ENCODE measurements at places on chromosomes 4 and X.

GRCh38 chr4:3441501-3442459 is at the start of gene HGFAC:
TSS of gene HGFAC (plus strand) at chr4:3441968. CDS start at chr4:3442002, 34 bp downstream.
- no peak for DNase-seq

DNA sequence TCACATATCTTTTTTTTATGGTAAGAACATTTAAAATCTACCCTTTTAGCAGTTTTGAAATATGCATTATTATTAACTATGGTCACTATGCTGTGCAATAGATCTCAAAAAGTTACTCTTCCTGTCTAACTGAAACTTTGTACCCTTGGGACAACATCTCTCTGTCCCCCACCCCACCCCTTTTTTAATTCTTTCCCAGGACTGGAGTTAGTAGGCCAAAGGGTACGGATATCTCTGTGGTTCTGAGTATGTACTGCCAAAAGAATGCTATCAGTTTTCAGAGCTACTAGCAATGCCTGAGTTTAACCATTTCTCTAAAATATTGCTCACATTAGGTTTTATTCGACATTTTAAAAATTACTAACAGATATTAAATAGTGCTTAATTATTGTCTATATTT is 4.7 kb upstream of the FAM241A start:
- DNase-seq: no peak

GRCh38 chr4:124480061-124480460 is 232.5 kb downstream of the ANKRD50 start:
- DNase-seq: no peak

DNA sequence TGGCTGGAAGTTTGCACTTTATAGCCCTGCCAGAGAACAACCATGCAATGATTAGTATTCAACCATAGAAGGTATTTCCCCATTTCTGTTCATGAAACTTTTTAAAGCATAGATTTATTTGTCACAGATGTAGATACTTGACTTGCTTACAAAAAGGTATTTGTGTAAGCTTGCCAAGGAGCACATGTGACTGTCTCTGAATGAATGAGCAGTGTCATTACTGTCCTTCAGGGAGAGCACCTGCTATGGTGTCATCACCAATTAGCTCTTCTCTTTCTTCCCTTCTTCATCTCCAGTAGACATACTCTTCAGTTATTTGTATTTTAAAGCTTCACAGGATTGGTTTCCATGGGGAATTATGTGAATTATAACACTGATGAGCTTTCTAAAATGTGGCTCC is 1064.7 kb upstream of the GRIA3 start:
- DNase-seq: no peak

DNA sequence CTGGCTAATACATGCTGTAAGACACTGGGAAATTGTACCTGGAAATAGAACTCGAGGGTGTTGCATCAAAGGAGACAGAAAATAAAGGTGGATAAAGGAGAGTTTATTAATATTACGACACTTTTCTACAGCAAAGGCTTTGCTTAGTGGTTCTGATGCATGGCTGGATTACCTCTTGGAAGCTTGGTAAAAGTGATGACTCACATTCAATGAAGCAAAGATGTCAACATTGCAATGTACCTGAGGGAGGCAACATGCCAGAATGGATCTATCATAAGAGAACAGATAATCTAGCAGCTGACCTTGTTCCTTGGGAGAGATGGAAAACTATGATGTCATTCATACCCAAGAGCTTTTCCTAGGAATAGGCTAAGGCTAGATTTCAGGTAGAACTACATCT is 735.1 kb upstream of the DIAPH2 start:
- no peak for DNase-seq

- no peak for DNase-seq
Measured at GRCh38 chr4:143140696-143141095, 44.0 kb upstream of the USP38 start.

GRCh38 chrX:116345958-116346357 is 90.4 kb upstream of the SLC6A14 start:
- DNase-seq: no peak

DNA sequence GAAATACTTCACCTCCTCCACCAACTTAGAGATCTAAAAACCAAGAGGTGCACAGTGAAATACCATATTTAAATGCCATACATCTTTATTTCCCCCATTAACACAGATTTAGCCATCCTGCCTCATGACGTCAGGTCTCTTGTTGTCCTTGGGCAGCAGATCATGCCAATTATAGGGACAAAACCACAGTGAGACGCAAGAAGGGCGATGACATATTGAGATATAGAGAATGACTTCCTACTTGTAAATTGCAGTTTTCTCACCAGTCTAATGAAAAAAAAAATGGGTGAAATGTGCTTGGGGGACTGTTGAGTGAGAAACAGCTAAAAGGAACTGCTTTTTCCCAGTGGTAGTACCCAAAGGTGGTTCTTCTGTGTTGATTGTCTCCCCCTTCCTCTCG is 24.3 kb downstream of the RS1 start:
- DNase-seq: no peak

- DNase-seq: no peak
Measured at GRCh38 chr4:39233783-39234182, 51.5 kb downstream of the WDR19 start.

DNA sequence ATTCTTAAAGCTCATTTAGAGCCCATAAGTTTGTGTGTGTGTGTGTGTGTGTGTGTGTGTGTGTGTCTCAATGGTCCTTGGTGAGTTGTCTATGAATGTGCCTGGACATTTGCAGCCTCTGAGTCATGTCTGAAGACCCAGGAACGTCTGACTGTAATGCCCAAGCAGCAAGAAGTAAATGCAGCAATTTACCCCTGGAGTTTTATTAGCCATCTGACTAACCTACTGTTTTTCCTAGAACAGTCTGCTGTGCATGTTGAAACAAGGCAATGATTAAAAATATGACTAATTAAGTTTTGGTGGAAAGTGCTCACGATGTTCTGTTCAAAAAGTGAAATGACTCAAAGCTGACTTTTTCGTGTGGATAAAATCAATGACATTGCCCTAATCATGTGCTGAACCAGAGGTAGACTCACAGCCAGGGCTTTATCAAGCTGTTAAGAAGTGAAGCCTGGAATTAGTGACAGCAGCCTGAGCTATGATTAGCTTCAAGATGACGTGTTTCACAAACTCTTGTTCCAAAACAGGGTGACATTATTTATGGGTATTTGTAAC is 201.6 kb downstream of the CPE start:
- no peak for DNase-seq

DNA sequence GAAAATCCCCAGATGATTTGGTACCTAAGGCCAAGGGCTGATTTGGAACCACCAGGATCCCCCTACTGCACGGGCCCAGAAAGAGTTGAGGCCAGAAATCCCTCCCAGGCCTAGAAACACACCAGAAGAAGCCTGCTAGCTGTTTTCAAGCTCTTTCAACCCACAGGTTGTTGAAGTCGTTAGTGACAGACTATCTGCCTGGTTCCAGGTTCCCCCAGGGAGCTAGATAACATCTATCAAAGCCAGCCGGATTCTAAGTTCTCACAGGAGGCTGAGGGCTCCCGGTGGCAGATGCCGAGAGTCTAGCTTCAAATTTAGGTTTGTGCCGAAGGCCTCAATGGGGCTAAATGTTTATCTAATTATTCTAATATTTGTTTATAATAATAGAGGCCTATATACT is 132.0 kb upstream of the ATP6AP2 start:
- DNase-seq: no peak

- DNase-seq: no peak
Measured at GRCh38 chr4:74370912-74371311, 6.0 kb downstream of the EREG start.

DNA sequence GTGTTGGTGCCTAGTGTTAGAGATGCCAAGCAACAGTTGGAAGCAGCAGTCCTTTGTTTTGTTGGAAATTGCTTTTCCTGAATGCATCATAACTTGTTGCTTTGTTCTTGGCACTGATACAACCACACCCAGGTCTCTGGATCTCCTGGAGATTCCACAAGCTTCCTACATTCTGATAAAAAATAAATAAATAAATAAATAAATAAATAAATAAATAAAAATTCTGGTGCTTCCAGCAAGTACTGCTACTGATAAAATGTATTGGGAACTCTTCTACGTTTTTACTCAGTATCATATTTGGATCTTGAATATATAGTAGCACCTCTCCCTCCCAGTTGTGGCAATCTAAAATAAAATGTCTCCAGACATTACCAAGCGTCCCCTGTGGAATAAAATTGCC is 62.7 kb upstream of the GRID2 start:
- DNase-seq: no peak

- DNase-seq: no peak
Measured at GRCh38 chr4:142913461-142914030, 67.4 kb upstream of the INPP4B start.

DNA sequence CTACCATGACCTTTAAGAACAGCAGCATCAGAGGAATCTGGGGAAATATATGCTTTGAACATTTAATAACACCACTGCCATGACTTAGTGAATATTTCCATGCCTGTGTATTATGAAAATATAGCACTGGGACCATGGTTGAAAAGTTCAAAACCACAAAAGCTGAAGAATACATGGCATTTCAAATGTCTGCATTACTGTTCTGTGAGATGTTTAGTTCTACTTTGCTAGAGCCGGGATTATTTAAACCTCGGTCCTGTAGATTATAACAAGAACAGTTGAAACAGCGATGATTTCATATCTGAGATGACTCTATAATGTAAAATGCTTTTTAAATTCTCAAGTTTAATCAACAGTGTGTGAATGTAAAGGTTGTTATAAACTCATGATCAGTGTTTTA is 126.7 kb upstream of the AGA start:
- DNase-seq: no peak
